ENCODE measurements at places on chromosomes 5 and 9.

DNA sequence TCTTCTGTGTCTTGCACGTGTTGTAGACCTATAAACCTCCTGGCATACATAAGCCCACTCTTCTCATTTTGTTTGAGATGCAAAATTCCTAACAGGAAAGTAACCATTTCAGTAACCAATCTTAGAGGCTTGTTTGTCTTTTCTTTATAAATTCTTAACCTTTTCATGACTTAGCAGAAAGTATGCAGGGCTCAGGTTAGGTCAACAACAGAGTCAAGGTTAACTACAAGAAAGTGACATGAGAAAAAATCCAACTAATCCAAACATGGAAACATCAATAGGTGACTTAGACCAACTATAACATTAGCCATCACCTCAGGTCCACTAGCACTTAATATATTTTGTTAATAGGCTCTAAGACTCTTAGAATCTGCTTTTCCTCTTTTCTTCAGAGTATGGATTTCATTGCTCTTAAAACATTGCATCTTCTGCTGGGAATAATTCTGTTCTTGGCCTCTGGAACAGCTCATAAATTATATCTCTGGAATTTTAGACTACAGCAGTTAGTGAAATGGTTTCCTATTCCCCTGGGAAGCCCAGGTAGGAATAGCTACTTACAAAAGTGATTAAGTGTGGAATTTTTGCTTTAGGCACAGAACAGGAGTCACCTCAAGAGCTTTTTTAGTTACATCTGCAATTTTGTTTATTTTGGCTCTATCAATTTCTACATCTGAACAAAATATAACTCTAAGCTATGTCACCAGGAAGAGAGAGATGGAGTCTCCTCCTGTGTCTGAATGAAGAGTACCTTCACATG lies 155.3 kb upstream of the ANKRD55 start:
- DNase-seq = peak; percentile 80

DNA sequence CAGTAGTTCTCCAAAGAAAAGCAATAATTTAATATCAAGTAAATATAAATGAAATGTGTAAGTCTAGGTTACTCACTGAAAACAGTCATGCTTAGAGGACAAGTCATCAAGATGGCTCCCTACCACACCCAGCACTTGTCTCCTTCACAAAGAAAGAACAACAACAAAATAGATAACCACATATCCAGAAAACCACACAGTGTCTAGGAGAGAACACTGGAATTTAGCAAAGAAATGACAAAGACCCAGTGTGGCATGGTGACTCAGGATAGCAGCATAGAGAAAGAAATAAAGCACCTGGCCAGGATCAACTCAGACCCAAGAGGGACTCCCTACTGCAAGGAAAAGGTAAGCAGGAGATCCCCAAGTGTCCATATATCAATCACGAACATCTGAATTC lies 356.2 kb downstream of the TMEM161B start:
- DNase-seq = no peak

GRCh38 chr5:2750758-2751464 lies 566 bp downstream of the IRX2 start:
- peak; percentile 12 for DNase-seq

DNA sequence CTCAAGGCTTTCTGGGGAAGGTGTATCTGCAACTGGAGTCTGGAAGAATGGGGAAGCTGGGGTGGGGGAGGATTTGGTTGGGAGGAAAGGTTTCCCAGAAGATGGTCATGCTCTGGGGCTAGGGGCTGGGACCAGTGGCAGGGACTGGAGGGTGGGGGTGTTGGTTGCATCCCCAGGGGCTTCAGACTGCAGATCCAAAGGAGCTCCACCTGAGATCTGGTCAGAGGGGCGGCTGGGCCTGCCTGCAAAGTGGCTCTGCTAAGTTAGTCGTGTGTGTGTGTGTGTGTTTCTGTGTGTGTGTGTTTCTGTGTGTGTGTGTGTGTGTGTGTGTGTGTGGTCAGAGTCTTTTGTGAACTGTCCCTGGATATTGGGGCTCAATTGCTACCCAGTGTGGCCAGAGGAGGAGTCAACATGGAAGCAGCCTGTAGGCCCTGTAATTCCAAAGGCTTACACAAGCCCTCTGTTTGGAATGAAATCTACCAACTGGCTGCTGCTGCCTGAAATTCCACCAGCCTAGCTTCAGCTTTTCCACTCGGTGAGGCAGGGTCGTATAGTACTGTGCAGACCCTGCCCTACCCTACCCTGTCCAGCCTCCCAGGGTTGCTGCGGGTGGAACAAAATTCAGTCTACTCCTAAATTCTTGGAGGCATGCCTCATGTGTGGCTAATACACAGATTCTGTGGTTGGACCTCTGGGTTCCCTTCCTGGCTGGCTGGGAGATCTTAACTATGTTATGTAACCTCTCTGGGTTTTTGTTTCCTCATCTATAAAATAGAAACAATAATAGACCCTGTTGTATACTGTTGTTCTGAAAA lies 12.5 kb upstream of the SYNPO start:
- peak; percentile 62 for DNase-seq

- DNase-seq = peak; percentile 88
Observed at GRCh38 chr9:129761901-129762369, 9.1 kb upstream of the PTGES start.

GRCh38 chr5:150245111-150245789 lies 44.3 kb downstream of the CAMK2A start:
- DNase-seq = no peak

DNA sequence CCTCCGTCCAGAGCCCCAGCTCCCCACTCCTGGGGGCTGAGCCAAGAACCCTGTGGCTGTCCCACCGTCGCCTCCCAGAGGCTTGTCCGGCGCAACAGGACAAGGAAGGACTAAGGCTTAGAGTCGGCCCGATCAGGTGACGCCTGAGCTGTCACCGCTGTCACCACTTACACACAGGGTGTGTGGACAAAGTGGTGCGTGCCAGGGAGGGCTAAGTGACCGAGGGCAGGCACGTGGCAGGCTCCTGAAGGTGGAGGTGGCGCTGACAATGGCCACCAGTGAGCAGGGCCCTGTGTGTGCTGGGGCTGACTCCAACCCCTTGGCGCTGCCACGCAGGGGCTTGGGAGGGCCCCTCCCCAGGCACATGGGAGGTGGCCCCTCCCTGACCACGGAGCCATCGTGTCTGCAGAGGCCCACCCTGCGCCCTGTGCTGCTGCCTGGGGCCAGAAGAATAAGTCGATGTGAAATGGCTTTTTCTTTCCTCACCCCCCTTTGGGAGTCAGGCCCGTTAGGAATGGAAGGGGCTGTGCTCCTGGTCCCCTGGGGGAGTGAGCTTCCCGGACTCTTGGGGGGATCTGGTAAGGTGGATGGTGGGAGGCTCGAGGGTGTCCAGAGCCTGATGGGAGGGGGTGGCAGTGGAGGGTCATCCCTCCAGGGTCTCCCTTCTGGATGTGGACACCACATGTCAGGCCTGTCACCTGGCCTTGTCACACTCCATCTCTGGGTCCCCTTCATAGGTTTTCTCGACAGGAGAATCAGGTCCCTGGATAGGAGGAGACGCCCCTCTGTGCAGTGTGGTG lies 2.6 kb upstream of the GPSM1 start:
- no peak for DNase-seq

- DNase-seq = peak; percentile 1
Observed at GRCh38 chr9:119268985-119269384, 100.2 kb downstream of the BRINP1 start.

DNA sequence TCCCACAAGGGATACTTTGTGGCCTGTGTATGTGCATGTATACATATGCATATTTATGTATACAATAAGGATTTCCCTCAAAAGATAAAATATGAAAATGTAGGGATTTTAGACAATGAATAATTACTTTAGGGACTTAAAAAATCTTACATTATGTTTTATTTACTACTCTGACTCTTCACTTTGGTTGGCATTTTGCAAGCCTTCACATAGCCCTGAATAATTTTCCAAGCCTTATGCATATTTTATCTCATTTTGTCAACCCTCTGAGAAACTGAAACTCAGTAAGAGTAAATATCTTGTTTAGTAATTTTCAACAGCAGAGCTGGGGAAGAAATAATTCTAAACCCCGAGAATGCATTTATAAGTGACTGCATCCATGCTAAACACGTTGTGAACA lies 153.0 kb upstream of the SLC24A2 start:
- DNase-seq = no peak

- peak; percentile 2 for DNase-seq
Observed at GRCh38 chr5:97089149-97089801, 53.1 kb downstream of the LIX1 start.

GRCh38 chr5:137641148-137641547 lies 94.7 kb downstream of the KLHL3 start:
- peak; percentile 16 for DNase-seq

GRCh38 chr5:57277085-57277484 lies 103.2 kb downstream of the GPBP1 start:
- peak; percentile 20 for DNase-seq

DNA sequence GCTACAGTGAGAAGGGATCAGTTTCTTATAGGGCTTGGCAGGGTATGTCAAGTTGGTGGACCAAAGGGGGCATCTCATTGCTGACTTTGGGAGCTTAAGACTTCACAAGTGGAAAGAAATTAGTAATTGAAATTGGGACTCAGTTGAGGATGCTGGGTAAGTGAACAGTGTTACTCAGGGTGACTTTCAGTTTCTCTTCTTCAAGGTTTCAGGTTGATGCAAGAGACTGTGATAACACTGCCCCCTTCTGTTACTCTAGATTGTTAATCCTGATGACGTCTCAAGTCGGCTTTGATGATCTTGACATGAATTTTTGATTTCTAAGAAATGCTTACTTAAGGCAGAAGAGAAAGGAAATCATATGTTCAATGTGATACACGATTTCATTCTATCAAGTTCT lies 21.3 kb downstream of the KCTD16 start:
- DNase-seq = peak; percentile 78

DNA sequence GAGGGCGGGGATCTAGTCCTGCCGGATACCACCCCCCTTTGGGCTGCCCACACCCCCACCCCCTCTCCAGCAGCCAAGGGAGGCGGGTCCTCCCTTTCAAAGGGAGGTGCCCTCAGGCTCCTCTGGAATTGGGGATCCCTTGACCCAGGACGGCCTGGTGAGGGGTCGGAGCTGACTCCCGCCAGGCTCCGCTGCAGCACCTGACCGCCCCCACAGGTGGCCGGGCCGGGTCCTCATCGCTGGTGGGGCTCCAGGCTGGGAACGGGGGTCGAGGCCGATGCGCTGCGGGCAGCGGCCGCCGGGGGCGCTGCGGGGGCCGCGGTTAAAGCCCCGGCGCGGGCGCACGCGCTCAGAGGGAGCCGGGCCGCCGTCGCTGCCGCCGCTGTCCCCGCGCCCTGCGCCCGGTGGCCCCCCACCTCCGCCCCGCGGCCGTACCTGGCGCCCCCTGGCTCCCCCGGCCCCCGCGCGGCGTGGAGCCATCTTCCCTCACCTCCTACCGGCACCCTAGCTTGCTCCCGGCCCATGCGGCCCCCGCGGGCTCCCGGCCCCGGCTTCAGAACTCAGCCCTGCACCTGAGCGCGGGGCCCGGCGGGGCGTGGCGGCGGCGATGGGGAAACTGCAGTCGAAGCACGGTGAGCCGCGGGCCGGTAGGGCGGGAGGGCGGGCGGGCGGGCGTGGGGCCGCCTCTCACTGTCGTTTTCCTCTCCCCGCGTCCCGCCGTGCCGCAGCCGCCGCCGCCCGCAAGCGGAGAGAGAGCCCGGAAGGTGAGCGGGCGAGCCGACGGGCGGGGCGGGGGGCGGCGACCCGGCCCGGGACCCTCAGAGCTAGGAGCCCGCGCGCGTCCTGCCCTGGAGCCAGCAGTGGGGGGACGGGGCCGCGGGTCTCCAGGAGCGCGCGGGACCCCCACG lies at the start of gene NKD2:
TSS of gene NKD2 (plus strand) at position 352 of the 908 bp plus-strand sequence. CDS start at position 608, 256 bp downstream.
- DNase-seq = no peak

- DNase-seq = peak; percentile 52
Observed at GRCh38 chr5:43075319-43076293, 35.5 kb upstream of the ANXA2R start.

GRCh38 chr5:169873642-169874041 lies 106.7 kb downstream of the INSYN2B start:
- peak; percentile 87 for DNase-seq

- no peak for DNase-seq
Observed at GRCh38 chr5:159332800-159333544, 2.7 kb upstream of the IL12B start.

GRCh38 chr5:78791501-78792100 lies 143.0 kb upstream of the LHFPL2 start:
- no peak for DNase-seq

DNA sequence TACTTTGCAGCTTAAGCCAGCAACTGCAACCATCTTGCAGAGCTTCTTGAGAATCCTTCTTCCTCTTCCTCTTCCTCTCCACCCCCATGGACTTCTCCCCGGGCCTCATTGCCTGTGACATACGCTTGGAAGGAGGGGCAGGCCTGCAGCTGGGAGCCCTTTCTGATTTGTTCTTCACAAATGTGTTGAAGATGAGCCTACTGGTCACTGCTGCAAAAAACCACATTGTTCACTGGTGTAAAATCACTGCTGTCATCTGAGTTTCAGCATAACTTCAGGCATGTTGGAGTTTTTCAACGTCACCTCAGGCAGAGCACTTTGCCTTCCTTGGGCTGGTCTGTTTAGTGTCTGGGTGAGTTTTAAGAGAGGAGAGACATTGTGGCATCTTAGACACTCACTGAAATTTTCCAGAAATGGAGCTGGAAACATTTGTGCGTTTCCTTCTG lies 7.9 kb downstream of the TJP2 start:
- DNase-seq = no peak

DNA sequence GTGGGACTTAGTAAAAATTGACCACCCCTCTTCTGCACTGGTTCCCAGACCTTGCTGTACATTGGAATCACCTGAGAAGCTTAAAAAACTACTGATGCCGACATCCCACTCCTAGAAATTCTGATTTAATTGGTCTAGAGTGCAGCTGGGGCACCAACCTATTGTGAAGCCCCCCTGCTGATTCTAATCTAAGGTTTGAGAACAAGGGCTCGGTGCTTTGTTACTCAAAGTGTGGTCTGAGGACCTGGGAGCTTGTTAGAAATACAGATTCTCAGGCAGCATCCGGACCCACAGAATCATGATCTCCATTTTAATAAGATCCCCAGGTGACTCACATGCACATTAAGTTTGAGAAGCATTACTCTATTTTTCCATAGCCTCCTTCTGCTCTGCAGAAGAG lies 57.8 kb upstream of the LPAR1 start:
- no peak for DNase-seq

GRCh38 chr5:17014686-17015085 lies 78.6 kb upstream of the MYO10 start:
- DNase-seq = no peak

DNA sequence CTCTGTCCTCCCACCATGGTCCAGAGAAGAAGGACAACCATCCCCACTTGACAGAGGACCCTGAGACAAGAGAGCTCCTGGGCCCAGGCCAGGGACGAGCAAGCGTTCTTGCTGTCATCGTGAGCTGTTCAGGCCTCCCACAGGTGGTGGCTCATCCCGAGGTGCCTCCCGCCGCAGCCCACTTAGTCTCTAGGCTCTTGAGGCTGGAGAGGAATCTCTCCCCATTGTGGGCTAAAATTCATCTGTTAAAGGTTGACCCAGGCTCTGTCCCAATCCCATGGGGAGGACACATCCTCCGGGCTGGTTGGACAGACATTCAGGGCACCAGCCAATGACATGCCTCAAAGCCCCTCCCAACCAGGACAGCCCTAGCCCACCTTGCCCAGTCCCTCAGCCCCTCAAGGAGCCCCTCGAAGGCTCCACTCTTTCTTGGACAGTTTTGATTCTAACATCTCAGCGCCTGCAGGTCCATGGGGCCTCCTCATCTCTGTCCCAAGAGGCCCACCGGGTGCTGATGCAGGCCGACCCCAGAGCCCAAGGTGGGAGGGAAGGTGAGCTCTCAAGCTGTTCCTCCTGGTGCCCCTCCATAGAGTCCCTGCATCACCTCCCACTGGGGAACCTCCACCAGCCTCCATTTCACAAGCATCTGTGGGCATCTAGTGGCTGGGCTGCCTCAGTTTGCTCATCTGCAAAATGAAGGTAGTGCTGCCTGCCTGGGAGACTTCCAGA lies 52.9 kb downstream of the BARX1 start:
- DNase-seq = no peak

- DNase-seq = no peak
Observed at GRCh38 chr9:73411494-73411893, 259.8 kb downstream of the ANXA1 start.

Measured in fibroblast of upper back skin (primary cell).